CD4-positive, alpha-beta T cell treated with Interleukin-6 at 100 ng/mL for 8 hours (primary cell): ENCODE measurements at places on chromosomes 5 and 9.

- no peak for DNase-seq
Observed at GRCh38 chr9:98365227-98365669, 109.8 kb upstream of the TBC1D2 start.

- DNase-seq: no peak
Observed at GRCh38 chr5:176517053-176517661, 20.0 kb downstream of the RNF44 start.

DNA sequence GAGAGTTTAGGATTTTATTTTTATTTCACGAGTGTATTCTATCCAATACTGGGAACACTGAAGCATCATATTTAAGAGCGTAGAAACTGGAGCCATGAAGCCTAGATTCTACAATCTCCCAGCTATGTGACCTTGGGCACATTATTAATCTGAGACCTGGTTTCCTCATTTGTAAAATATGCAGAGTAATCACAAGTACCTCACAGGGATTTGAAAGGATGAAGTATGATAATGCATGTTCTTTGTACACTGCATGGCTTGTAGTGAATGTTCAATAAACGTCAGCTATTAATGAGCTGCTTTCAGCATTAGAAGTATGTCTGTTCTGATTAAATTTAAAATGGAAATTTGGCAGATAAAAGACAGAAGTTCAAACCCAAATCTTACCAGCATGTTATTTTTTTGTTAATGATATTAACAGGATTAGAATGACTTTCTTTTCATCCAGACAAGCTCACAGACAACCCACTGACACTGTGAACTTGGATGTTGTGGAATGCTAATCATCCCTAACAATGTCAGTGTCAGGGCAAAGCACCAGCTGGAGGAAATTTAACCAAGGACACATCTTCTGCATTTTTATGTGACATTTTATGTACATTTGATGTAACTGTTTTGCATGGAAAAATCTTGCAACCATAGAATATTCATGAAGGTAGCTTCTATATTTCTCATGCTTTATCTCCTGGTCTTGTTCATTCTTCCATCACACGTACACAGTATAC is 27.1 kb upstream of the CTXN3 start:
- no peak for DNase-seq

- DNase-seq: no peak
Observed at GRCh38 chr5:135392256-135392655, 6.8 kb downstream of the MACROH2A1 start.

- DNase-seq: no peak
Observed at GRCh38 chr5:124025306-124025845, 513.4 kb downstream of the CSNK1G3 start.

GRCh38 chr5:132019337-132019736 is 7.9 kb upstream of the ACSL6 start:
- no peak for DNase-seq

DNA sequence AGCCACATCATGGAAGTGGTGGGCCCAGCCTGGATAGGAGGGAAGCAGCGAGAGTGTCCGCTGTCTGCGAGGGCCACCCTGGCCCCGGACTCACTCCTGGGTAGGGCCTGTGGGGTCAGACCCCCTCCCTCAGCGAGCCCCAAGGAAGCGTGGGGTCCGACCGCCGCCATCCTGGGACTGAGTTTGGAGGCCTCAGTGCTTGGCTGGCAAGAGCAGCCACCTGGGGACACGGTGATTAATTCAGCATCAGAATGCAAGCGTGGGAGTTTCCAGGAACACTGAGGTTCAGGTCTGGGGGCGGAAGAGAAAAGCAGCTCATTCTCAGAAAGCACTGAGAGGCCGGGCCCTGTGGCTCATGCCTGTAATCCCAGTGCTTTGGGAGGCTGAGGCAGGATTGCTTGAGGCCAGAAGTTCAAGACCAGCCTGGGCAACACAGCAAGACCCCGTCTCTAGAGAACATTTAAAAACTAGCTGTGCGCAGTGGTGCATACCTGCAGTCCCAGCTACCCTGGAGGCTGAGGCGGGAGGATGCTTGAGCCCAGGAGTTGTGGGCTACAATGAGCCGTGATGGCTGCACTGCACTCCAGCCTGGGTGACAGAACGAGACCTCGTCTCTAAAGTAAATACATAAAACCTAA is 18.3 kb upstream of the CAMSAP1 start:
- DNase-seq: no peak

GRCh38 chr5:83538786-83539462 is 67.4 kb downstream of the VCAN start:
- DNase-seq: no peak

DNA sequence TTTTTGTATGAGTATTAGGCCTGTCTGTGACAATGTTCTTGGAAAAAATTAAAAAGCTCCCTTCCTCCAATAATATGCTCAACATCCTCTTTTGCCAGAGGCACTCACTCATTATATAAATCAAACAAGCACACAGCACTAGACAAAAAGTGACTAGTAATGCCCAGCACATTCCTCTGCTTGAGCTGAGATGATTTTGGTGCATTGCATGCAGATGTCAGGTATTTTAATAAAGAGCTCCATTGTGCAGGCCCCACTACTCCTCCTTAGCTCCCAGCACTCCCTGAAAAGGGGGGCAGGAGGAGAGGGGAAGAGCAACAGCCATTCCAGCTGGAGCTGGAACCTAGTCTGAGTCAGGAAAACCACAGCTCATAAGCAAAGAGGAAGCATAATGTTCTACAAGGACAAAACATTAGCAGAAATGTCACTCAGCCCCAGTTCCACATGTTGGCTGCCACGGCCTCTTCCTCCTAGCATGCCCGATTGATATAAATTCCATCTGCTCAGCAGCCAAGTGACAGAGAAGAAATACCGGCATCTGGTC is 348.5 kb downstream of the BNC2 start:
- DNase-seq: no peak

DNA sequence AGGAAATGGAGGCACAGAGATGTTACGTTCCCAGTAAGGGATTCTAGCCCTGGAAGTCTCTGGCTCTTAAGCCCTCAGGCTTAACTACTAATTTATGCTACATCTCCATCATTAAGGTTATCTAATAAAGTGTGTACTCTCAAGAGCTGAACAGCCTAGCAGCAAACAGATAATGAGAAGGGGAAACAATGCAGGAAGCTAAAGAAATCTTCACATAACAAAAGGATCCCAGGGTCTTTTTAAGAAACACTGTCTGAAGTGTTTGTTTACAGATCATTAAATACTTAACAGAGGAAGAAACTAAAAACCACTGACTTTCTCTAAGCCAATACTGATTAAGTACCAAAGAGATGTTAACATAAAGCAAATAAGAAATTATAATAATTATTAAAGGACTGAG is 129.0 kb downstream of the PAPPA start:
- DNase-seq: no peak

DNA sequence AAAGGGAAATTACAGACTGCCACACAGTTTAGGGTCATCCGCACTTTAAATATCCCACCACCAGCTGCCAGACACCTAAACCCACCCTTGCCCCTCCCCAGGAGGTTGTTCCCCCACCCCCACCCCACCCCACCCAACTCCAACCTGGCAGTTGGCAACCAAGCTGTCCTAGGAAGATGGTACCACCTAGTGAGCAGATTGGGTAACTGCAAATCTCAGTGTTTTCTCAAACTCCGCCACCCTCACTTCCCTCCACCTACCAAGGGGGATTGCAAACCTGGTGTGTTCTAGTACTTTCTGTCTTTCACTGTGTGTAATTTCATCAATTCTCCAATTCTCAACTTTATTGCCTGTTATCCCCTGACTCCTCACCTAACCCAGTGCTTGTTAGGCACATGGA is 323.8 kb upstream of the IRX2 start:
- DNase-seq: no peak
